Muscle of arm (tissue), 14 donors: ENCODE measurements at places on chromosomes 16 and 17.
A peak's percentile ranks its signal among the peaks of the same experiment; 100 is the strongest.

- DNase-seq, result no peak
These were observed 19.0 kb upstream of the LHX1 start for GRCh38 chr17:36918211-36918691.

GRCh38 chr17:42579794-42580551 lies 2.4 kb upstream of the PSMC3IP start:
- no peak for DNase-seq

GRCh38 chr16:51989637-51990230 lies 557.2 kb downstream of the TOX3 start:
- no peak for DNase-seq

DNA sequence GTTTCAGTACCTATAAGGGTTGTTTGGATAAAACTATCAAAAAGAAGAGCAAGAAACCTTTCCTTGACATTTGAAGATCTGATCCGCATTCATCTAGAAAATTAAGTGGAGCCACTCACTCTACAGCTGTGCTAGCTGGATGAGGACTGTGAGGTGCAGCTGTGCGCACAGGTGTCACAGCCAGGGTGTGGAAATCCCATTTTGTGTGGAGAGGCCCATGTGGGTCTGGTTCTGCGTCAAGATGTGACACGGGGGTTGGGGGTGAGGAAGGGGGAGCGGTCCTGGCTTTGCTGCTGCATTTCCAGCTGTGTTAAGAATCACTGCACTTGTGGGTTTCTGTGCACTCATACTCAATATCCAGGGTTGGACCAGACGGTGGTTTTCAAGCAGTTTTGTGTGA lies 70.7 kb downstream of the CLEC16A start:
- DNase-seq, result peak; percentile 45

GRCh38 chr16:50756473-50756872 lies 14.6 kb downstream of the CYLD start:
- no peak for DNase-seq

- DNase-seq, result no peak
These were observed 4.8 kb upstream of the ATP2A3 start for GRCh38 chr17:3968886-3969524.
